Activated CD4-positive, alpha-beta T cell treated with anti-CD3 and anti-CD28 coated beads, Interleukin-2, amount 50 U/mL, for 24 hours (primary cell): ENCODE measurements at places on chromosomes 2 and 18.

DNA sequence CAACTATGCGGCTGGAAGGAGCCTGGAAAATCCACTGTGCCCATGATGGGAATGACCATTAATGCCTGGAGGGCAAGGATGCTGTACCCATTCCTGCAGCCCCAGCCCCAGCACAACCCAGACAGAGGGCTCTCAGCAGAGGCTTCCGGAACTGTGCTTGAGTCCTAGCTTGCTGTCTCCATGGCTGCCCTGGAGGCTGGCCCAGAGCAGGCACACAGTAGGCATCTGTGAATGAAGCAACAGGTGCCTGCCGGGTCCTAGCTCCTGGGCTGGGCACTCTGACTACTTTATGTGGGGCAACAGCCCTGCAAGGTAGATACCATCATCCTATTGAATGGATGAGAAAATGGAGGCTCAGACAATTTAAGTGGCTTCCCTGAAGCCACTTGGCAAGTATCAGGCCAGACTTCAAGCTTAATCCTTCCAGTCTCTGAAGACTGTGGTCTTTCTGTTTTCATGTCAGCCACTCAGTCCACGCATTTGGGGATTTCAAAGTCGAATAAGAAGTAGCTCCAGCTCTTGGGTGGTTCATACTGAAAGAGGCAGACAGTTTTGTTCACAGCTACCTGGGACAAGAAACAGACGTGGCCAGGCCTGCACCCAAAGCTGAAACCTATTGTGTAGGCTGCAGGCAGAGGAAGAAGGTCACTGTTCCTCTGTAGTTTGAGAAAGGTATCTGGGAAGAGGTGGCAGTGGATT, 237.5 kb downstream of the ZBTB7C start:
- DNase-seq = no peak

- no peak for DNase-seq
These were observed 151.2 kb downstream of the ANTXR1 start for GRCh38 chr2:69164061-69164778.

DNA sequence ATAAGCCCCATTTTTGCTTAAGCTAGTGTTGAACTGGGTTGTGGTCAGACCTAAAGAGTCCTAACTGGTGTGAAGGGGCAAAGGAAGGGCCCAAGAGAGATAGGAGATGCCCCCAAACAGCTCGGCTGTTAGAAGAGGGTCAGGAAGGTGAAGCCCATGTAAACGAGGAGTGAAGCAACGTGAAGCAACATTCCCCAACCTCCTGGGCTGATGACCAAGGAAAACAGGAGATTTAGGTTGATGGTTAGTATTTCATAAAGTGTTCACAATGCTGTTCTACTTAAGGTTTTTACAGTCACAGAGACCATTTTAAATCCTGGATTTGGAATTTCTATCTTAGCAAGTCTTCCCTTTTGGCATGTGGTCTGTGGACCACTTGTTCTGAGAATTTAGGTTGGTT, 144.0 kb upstream of the SERPINE2 start:
- DNase-seq = no peak

DNA sequence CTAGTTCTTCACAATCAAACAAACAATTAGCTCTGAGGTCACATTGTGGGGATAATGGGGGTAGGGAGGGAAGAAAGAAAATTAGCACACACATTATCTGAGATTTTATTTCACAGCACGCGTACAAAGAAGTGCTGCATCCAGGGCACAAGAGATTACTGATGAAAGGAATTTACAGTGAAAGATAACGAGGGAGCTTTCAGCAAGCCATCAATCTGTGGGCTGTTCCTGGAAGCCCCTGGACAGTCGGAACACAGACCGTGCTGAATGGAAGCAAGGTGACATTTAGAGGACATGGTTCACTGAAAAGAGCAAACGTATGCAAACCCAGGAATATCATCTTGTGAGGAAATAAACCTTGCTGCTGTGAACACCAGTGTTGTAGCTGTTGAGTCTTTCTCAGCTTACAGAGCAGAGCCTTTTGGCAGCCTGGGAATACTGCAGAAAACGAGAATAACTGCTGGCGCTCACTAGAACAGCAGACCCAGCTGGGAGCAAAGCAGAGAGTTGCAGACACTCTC, 63.2 kb downstream of the SCG2 start:
- DNase-seq = no peak

DNA sequence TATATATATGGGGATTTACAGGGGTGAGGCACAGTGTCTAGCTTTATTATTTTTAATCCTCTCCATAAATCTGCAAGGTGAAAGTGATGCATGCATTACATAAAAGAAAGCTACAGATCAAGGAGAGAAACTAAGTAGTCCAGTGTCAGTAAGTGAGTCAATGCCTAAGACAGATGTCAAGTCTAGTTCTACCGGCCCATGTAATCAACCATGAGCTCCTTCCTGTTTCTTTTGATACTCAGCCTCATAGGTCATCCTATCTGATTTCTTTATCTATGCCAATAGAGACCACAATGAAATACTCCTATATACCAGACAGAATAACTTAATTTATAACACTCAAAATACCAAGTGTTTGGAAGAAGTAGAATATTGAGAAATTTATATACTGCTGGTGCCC, 20.2 kb upstream of the GYPC start:
- DNase-seq = no peak

DNA sequence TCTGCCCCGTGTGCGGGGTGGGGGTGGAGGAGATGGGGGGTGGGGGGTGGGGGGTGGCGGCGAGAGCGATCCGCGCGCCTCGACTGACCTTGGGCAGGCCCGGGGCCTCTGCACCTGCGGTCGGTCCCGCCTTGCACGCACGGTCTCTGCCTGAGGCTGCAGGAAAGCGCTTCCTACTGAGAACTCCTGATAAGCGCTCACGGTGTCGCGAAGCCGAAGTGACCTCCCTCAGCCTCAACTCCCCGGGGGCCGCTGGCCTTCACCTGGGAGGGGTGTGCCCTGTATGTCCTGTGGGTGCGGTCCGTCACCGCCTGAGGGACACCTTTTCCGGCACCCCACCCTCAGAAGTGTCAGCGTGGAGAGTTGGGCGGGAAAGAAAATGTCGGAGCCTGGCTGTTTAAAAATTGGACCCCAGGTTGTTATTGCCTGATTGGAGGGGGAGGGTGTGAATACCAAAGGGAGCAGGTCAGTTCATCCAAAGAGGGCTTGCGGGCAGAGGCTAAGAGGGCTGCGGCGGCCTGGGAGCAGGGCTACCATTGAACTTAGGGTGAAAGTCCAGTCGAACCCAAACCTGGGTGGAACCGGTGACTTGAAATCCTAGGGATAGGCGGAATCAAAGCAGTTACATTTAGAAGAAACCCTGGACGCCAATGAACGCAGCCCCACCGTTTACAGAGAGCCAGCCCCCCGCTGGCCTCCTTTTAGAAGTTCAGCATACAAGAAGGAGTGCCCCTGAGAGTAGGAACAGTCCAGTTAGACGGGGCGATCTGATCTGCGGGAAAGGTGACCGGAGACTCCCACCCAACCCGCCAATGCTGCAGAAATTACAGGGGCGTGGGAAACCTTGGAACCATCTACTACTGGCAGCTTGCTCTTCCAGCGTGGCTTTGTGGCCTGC, 1.2 kb downstream of the MAL start:
- no peak for DNase-seq

DNA sequence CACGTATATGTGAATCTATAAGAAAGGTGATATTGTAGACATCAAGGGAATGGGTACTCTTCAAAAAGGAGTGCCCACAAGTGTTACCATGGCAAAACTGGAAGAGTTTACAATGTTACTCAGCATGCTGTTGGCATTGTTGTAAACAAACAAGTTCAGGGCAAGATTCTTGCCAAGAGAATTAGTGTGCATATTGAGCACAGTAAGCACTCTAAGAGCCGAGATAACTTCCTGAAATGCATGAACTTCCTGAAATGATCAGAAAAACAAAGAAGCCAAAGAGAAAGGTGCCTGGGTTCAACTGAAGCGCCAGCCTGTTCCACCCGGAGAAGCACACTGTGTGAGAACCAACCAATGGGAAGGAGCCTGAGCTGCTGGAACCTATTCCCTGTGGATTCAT, 101.0 kb downstream of the HS6ST1 start:
- no peak for DNase-seq

- DNase-seq = no peak
These were observed 9.1 kb upstream of the FAM124B start for GRCh38 chr2:224410946-224411561.

GRCh38 chr2:238692562-238692961, 155.3 kb upstream of the TWIST2 start:
- no peak for DNase-seq

DNA sequence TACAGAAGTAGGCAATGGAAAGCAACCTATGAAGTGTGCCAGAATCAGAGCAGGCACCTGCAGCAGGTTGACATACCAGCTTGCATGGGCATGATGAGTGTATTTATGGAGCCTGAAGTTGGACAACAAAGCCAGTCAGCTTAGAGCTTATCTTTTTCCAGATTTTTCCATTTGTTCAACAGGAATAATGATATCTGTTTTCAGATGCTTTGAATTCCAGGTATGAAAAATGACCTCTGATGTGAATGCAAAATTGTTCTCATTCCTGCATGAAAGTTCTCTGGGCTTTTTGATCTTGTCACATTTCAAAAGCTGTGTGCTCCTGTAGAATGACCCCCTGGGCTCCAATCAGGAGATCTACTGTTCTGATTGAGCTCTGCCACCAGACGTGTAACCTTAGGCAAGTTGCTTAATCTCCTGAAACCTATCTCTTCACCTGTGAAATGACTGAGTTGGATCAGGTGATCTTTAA, 38.2 kb upstream of the VIT start:
- no peak for DNase-seq

- DNase-seq = no peak
These were observed 101.2 kb downstream of the ZNF407 start for GRCh38 chr18:74698881-74699280.
